GM23338 (cell line): ENCODE measurements at places on chromosomes 12 and 14.

DNA sequence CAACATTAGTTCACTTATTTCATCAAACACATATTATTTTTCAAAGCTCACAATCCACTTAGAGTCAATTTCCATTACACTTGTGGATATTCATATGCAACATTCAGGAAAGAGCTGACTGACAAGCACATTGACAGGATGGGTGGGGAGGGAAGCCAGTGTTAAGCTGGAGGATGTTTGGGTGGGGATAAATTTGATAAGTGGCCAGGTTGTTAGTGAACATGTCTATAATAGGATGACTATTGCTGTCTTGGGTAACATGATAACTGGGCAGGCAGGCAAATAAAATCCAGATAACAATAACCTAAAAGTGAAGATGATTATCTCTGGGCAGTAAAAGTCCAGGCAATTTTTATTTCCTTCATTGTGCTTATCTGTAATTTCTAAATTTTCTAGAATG lies 73.8 kb upstream of the OSBPL8 start:
- DNase-seq = no peak
- H3K27me3 ChIP-seq = no peaks in the 10 kb centered on the region
- H3K36me3 ChIP-seq = no peaks in the 10 kb centered on the region; the same call in 1 of the 2 replicates
- H3K4me1 ChIP-seq = peaks cover 31% of the 10 kb centered on the region
- H3K27ac ChIP-seq = no peak overlapping the region

DNA sequence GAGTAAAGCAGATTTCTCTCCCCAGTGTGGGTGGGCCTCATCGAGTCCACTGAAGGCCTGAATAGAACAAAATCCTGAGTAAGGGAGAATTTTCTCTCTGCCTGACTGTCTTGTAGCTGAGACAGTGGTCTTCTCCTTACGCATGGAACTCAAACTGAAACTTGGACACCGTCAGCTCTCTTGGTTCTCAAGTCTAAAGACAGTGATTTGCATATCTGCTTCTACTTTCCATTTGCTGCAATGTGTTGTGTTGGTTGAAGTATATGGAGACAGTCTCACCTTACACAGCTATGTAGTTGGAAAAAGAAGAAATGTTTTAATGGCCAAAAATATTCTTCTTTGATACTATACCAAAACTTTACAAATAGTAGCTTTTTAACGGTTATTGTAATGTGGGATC lies 160.2 kb upstream of the LMNTD1 start:
- H3K36me3 ChIP-seq = peaks cover 13% of the 10 kb centered on the region; the same call in 1 of the 2 replicates
- H3K27me3 ChIP-seq = no peaks in the 10 kb centered on the region
- H3K27ac ChIP-seq = no peak overlapping the region
- no peaks in the 10 kb centered on the region for H3K4me1 ChIP-seq

DNA sequence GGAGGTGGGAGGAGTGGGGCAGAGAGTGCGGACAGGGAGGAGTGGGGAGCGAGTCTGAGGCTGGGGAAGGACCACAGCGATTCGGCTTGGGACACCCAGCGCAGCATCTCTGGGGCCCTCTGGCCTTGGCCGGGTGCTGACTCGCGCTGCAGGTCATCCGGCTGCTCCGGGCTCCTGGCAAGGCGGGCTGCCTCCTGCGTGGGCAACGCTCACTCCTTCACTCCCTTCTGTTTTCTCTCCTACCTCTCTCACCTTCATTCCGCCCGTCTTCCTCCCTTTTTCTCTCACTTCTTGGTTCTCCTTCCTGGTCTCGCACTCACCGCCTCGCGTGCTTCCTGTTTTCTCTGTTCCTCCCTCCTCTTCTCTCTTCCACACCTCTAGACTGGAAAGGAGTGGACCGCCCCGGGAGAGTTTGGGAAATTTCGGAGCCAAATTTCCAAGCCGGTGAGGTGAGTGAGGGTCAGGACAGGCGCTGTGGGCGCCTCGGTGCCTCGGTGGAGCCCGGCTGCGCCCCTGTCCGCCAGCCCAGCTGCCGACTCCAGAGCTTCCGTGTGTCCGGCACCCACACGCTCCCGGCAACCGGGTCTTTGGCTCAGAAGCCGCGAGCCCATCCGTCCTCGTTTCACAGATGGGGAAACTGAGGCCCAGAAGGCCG lies 86.7 kb downstream of the B4GALNT3 start:
- peak; percentile 38 for DNase-seq
- peaks cover 7% of the 10 kb centered on the region for H3K27me3 ChIP-seq
- no peaks in the 10 kb centered on the region for H3K36me3 ChIP-seq
- H3K4me3 ChIP-seq = peak overlapping the region; percentile 66
- peaks cover 6% of the 10 kb centered on the region; the same call in 1 of the 2 replicates for H3K4me1 ChIP-seq

GRCh38 chr12:74732826-74733225 lies 195.2 kb downstream of the ATXN7L3B start:
- H3K27me3 ChIP-seq = no peaks in the 10 kb centered on the region
- no peaks in the 10 kb centered on the region for H3K4me1 ChIP-seq
- DNase-seq = no peak

- H3K27me3 ChIP-seq = no peaks in the 10 kb centered on the region
- no peak for DNase-seq
- H3K4me1 ChIP-seq = no peaks in the 10 kb centered on the region
These were observed 223.7 kb downstream of the ZFP36L1 start for GRCh38 chr14:68568907-68569897.
